ENCODE measurements at places on chromosomes 6 and 20. TPM values are rescaled to one million over a fixed set of nuclear protein-coding genes. Genes with fewer than 3 reads are reported as not detected.

GRCh38 chr6:23395381-23395780, 730.6 kb upstream of the NRSN1 start:
- no peak for DNase-seq
- no peaks in the 10 kb centered on the region for H3K27me3 ChIP-seq
- no peak overlapping the region for H3K4me3 ChIP-seq
- H3K4me1 ChIP-seq, result no peaks in the 10 kb centered on the region
- no peak overlapping the region for H3K27ac ChIP-seq

DNA sequence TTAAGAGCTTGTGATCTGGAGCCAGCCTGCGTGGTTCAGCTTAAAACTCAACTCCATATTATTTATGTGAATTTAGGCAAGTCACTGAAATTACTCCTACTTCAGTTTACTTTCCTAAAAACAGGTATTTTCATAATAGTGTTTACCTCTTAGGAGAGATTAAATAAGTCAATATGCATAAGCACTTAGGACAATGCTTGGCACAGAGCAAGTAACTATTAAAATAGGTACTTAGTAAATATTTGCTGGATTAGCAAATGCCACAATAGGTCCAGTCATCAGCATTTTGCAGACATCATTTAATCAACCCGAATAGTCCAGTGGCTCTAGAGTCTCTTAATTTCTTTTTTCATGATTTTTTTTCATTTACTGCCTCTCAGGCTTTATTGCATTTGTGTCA, 78.6 kb upstream of the PTPRK start:
- DNase-seq, result no peak
- no peaks in the 10 kb centered on the region for H3K27me3 ChIP-seq
- no peak overlapping the region for H3K4me3 ChIP-seq
- H3K36me3 ChIP-seq, result no peaks in the 10 kb centered on the region
- H3K4me1 ChIP-seq, result no peaks in the 10 kb centered on the region

DNA sequence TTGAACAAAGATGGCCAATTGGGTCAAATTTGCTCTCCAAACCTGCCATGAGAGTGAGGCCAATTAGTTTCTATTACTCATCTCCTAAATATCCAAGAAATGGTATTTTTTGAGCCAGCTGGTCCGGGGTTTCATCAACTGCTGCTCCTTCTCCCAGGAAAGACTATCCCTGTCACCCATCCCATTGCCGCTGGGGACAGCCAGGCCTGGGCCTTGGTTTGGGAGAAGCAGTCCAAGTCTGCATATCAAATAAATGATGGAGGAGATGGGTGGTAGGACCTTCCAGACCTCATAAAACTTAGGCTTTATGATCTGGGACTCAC, 46.7 kb upstream of the TTPAL start:
- H3K27ac ChIP-seq, result no peak overlapping the region
- DNase-seq, result no peak
- H3K36me3 ChIP-seq, result no peaks in the 10 kb centered on the region
- no peak overlapping the region for H3K4me3 ChIP-seq
- H3K4me1 ChIP-seq, result no peaks in the 10 kb centered on the region

- H3K4me1 ChIP-seq, result peaks cover 9% of the 10 kb centered on the region
- H3K36me3 ChIP-seq, result no peaks in the 10 kb centered on the region
- H3K4me3 ChIP-seq, result no peak overlapping the region
- no peaks in the 10 kb centered on the region for H3K27me3 ChIP-seq
- no peak overlapping the region for H3K27ac ChIP-seq
- no peak for DNase-seq
Measured at GRCh38 chr6:148898376-148899014, 151.7 kb downstream of the UST start.

DNA sequence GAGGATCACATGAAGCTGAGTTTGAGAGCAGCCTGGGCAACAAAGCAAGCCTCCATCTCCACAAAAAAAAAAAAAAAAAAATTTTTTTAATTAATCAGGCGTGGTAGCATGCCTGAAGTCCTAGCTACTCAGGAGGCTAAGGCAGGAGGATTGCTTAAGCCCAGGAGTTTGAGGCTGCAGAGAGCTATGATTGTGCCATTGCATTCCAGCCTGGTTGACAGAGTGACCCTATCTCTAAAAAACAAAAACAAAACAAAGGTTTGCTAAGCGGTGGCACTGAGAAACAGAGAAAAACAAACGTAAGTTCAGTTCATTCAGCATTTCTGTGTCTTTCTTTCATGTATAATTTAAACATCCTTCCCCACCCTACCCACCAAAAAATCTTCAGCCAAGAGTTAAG, 78.4 kb downstream of the ANKS1A start:
- H3K27ac ChIP-seq, result no peak overlapping the region
- no peak for DNase-seq
- H3K27me3 ChIP-seq, result no peaks in the 10 kb centered on the region
- no peak overlapping the region for H3K4me3 ChIP-seq
- no peaks in the 10 kb centered on the region for H3K36me3 ChIP-seq

GRCh38 chr6:80605165-80605989, 498.9 kb downstream of the BCKDHB start:
- H3K4me3 ChIP-seq, result no peak overlapping the region
- no peaks in the 10 kb centered on the region for H3K36me3 ChIP-seq
- peak; percentile 16 for DNase-seq
- H3K27me3 ChIP-seq, result no peaks in the 10 kb centered on the region

GRCh38 chr20:59148701-59149493, 14.7 kb upstream of the ZNF831 start:
- H3K4me1 ChIP-seq, result no peaks in the 10 kb centered on the region
- H3K4me3 ChIP-seq, result no peak overlapping the region
- no peak overlapping the region for H3K27ac ChIP-seq

GRCh38 chr6:12608874-12609273, 107.7 kb upstream of the PHACTR1 start:
- H3K4me1 ChIP-seq, result no peaks in the 10 kb centered on the region
- H3K36me3 ChIP-seq, result no peaks in the 10 kb centered on the region
- H3K27me3 ChIP-seq, result no peaks in the 10 kb centered on the region
- H3K4me3 ChIP-seq, result no peak overlapping the region
- DNase-seq, result no peak

GRCh38 chr20:6588296-6588695, 179.2 kb upstream of the BMP2 start:
- no peaks in the 10 kb centered on the region for H3K4me1 ChIP-seq
- no peak for DNase-seq
- no peaks in the 10 kb centered on the region for H3K36me3 ChIP-seq
- no peaks in the 10 kb centered on the region for H3K27me3 ChIP-seq
- no peak overlapping the region for H3K4me3 ChIP-seq

- no peak overlapping the region for H3K27ac ChIP-seq
- no peaks in the 10 kb centered on the region for H3K36me3 ChIP-seq
- H3K4me1 ChIP-seq, result no peaks in the 10 kb centered on the region
- H3K27me3 ChIP-seq, result no peaks in the 10 kb centered on the region
- no peak overlapping the region for H3K4me3 ChIP-seq
Measured at GRCh38 chr6:125732398-125732797, 17.0 kb upstream of the HEY2 start.

- no peaks in the 10 kb centered on the region for H3K36me3 ChIP-seq
- H3K4me1 ChIP-seq, result no peaks in the 10 kb centered on the region
- no peak overlapping the region for H3K4me3 ChIP-seq
- DNase-seq, result no peak
Measured at GRCh38 chr6:83578057-83578456, 65.7 kb downstream of the PRSS35 start.

DNA sequence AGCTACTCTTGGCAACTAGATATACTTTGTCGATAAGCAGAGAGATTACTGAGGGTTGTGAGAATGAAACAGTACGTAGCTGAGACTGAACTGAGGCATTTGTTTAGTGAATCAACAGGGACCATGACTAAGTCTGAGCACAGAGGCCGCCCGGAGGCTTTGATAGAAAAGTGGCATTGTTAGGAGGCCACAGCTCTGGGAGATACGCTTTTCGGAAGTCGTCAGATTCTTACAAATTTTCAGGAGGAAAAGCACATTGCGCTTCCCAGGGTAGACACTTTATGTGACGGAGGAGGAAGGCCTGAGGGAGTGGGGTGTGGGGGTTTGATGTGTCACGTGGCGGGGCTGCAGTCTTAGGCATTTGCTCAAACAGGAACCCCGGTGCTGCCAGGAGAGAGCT, 69.4 kb downstream of the PSMG4 start:
- H3K4me3 ChIP-seq, result no peak overlapping the region
- DNase-seq, result no peak
- H3K36me3 ChIP-seq, result no peaks in the 10 kb centered on the region
- H3K27me3 ChIP-seq, result no peaks in the 10 kb centered on the region
- peaks cover 7% of the 10 kb centered on the region for H3K4me1 ChIP-seq

- peak within 1 kb of the TSS; percentile 53 for H3K4me3 ChIP-seq
- H3K4me1 ChIP-seq, result peaks cover 24% of the 10 kb centered on the region
- no peaks in the 10 kb centered on the region for H3K36me3 ChIP-seq
- DNase-seq, result no peak
- H3K27ac ChIP-seq, result no peak within 1 kb of the TSS
Measured at GRCh38 chr6:36838896-36839748, at the start of gene CPNE5. Gene CPNE5 (minus strand): TSS chr6:36839444. CDS start chr6:36839377, 67 bp downstream.

DNA sequence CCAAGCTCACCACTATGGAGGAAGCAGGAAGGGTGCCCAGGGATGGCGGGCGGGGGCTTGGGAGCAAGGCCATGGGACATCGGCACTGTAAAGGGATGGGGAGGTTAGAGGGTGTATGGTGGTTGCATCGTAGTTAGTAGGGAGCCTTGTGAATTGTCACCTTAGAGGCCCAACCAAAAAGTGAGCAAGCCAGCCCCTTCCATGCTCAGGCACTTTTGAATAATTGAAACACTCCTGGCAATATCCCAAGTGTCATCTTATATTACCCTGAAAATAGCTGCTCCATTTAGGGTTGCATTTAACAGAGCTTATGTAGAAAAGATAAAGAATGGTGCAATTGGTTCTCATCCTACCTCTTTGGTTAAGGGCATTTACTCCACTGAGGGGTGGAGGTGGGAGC, 169.2 kb downstream of the SAMD5 start:
- no peaks in the 10 kb centered on the region for H3K36me3 ChIP-seq
- DNase-seq, result no peak
- H3K27ac ChIP-seq, result no peak overlapping the region
- H3K27me3 ChIP-seq, result no peaks in the 10 kb centered on the region

- H3K4me1 ChIP-seq, result no peaks in the 10 kb centered on the region
- no peak overlapping the region for H3K27ac ChIP-seq
- H3K36me3 ChIP-seq, result no peaks in the 10 kb centered on the region
- no peak overlapping the region for H3K4me3 ChIP-seq
- no peaks in the 10 kb centered on the region for H3K27me3 ChIP-seq
Measured at GRCh38 chr6:47182291-47182957, 127.3 kb downstream of the TNFRSF21 start.

DNA sequence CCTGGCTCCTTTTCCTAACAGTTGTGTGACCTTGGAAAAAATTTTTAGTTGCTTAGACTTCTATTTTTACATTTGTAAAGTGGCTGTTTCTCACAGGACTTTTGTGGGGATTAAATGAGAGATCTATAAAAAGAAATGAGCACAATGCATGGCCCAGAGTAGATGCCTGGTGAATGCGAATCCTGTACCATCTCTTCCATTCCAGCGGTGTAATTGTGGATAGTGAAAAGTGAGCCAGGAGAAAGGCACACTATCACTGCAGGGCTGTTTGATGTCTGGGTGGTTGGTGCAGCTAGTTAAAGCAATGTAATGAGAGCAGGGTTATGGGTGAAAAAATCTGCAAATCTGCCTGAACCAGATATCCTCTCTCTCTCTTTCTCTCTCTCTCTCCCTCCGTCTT, 347.5 kb upstream of the CITED2 start:
- H3K36me3 ChIP-seq, result no peaks in the 10 kb centered on the region
- no peak overlapping the region for H3K4me3 ChIP-seq
- no peaks in the 10 kb centered on the region for H3K27me3 ChIP-seq
- H3K27ac ChIP-seq, result no peak overlapping the region

DNA sequence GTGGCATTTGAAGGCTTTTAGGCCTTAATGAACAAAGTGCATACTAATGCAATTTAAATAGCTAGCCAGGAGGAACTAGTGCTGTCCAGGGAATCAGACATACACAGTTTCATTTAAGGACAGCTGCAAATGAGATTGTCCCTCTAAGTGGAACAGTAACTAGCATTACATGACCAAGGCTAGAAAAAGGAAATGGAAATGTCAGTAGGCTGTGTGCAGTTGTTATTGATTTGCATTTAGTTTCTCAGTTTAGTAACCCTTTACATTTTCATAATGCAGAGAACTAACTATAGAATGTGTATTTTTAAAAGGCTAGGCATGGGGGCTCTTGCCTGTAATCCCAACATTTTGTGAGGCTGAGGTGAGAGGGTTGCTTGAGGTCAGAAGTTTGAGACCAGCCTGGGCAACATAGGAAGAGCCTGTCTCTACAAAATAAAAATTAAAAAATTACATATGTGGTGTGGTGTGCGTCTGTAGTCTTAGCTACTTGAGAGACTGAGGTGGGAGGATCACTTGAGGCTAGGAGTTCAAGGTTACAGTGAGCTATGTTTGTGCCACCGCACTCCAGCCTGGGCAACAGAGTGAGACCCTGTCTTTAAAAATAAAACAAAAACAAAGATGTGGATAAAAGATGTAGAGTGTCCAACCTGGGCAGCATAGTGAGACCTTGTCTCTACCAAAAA, 468.0 kb downstream of the UTRN start:
- no peak for DNase-seq
- H3K4me3 ChIP-seq, result no peak overlapping the region
- H3K27ac ChIP-seq, result no peak overlapping the region
- no peaks in the 10 kb centered on the region for H3K27me3 ChIP-seq
- no peaks in the 10 kb centered on the region for H3K4me1 ChIP-seq

DNA sequence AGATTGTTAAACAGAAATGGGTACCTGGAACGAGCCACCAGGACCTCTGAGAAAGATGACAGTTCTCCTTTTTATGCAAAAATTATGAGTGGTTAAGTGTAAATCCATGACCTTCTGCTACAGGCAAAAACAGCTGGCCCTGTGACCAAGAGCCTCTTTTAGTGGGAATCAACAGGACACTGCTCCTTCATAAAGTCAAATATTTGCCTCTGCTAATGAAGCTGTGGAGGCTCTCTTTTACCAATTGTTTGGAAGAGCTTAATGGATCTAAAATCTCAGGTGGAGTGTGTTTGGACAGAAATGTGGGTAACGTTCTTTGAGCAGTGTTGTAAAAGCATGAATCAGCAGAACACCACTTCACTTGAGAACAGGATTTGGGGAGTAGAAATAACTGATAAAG, 117.5 kb upstream of the PCSK2 start:
- no peak for DNase-seq
- H3K27me3 ChIP-seq, result no peaks in the 10 kb centered on the region
- H3K4me1 ChIP-seq, result no peaks in the 10 kb centered on the region
- no peaks in the 10 kb centered on the region for H3K36me3 ChIP-seq
- H3K4me3 ChIP-seq, result no peak overlapping the region

- H3K27me3 ChIP-seq, result no peaks in the 10 kb centered on the region
- H3K36me3 ChIP-seq, result no peaks in the 10 kb centered on the region
- no peak overlapping the region for H3K4me3 ChIP-seq
- no peak overlapping the region for H3K27ac ChIP-seq
Measured at GRCh38 chr20:57095426-57095825, 171.0 kb downstream of the BMP7 start.

Gene PRR18
- total RNA-seq, result 0.21 TPM

Gene GPR6
- not detected for total RNA-seq

Gene NHLRC1
- total RNA-seq, result 5.0 TPM

Gene PI16
- 17.4 TPM for total RNA-seq

Gene CCN6
- total RNA-seq, result not detected

Gene VWA7
- total RNA-seq, result 0.30 TPM

Gene HLA-DMB
- total RNA-seq, result 30.6 TPM

Gene TRIM31
- not detected for total RNA-seq

Data from tibial nerve (tissue), 4 donors.